Activated CD4-positive, alpha-beta T cell treated with anti-CD3 and anti-CD28 coated beads for 24 hours (primary cell): ENCODE measurements at places on chromosomes 2 and 18.

DNA sequence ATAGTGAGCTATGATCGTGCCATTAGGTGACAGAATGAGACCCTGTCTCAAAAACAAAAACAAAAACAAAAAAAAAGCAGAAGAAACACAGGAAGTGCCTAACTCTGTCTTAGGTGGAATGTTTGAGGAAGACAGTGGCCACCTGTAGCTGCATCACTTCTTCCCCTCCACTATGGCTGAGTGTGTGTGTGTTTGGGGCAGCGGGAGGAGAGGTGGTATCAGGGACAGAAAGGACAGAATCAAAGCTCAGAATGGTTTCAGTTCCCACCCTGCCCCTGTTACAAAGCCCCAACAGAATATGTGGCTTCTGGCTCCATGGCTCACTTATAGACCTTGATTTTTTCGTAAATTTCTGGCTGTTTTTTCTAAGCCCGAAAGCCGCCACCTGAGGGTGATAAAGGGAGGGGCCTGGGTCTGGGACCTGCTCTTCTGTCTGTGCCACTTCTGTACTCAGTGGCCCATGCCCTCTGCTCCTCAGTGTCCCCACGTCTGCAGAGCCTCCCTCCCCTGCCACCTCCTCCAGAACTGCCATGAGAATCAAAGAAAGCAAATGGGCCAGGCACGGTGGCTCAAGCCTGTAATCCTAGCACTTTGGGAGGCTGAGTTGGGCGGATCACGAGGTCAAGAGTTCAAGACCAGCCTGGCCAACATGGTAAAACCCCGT, 27.4 kb downstream of the SERTAD2 start:
- no peak for DNase-seq

- no peak for DNase-seq
These were observed 10.6 kb upstream of the NUP35 start for GRCh38 chr2:183113630-183114029.

GRCh38 chr2:63765117-63765516, 76.6 kb upstream of the UGP2 start:
- DNase-seq = no peak

- DNase-seq = no peak
These were observed 7.6 kb downstream of the TTC39C start for GRCh38 chr18:24022161-24022560.

- no peak for DNase-seq
These were observed 126.4 kb downstream of the TXNL1 start for GRCh38 chr18:56511996-56512395.

DNA sequence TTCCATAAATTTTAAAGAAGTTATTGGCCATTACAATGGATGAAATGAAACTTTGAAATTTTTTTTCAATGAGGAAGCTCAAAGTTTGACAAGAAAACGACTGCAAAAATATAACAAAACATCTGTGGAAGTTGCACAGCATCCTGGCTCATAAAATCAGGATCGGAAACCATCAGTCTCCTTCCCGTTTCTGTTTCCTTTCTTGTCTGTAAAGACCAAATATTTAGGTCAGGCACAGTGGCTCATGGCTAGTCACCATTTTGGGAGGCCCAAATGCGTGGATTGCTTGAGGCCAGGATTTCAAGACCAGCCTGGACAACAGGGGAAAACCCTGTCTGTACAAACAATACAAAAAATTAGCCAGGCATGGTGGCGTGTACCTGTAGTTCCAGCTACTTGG, 27.6 kb upstream of the SSB start:
- DNase-seq = no peak

- no peak for DNase-seq
These were observed 175.4 kb downstream of the NRP2 start for GRCh38 chr2:205857520-205858237.

GRCh38 chr18:24656551-24657443, 196.4 kb downstream of the HRH4 start:
- no peak for DNase-seq

GRCh38 chr2:96663829-96664228, 21.3 kb downstream of the FER1L5 start:
- no peak for DNase-seq

GRCh38 chr2:83862600-83862999, 596.5 kb downstream of the SUCLG1 start:
- DNase-seq = no peak

- DNase-seq = no peak
These were observed 195.3 kb upstream of the SMAD2 start for GRCh38 chr18:48125724-48126123.

GRCh38 chr2:196530910-196531309, 108.6 kb upstream of the CCDC150 start:
- DNase-seq = no peak

- DNase-seq = peak; percentile 48
These were observed 175.1 kb downstream of the GALNT1 start for GRCh38 chr18:35756506-35757117.

DNA sequence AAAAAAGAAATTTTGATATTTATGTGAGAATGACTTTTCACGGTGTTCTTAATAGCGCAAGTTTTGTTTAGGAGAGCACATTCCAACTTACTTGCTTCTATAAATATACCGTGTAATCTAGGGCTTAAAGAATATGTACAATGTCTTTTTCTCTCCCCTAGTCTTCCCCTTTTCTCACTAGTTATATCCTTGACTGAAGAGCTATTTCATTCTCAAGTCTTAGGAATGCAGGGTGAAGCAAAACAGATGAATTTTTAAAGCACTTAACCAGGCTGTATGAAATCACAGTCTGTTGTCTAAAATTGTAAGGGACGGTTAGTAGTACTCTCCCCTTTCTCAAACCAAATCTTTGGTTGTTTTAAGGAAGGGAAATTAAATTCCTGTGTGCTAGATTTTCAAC, 29.6 kb upstream of the SLC30A6 start:
- DNase-seq = no peak

DNA sequence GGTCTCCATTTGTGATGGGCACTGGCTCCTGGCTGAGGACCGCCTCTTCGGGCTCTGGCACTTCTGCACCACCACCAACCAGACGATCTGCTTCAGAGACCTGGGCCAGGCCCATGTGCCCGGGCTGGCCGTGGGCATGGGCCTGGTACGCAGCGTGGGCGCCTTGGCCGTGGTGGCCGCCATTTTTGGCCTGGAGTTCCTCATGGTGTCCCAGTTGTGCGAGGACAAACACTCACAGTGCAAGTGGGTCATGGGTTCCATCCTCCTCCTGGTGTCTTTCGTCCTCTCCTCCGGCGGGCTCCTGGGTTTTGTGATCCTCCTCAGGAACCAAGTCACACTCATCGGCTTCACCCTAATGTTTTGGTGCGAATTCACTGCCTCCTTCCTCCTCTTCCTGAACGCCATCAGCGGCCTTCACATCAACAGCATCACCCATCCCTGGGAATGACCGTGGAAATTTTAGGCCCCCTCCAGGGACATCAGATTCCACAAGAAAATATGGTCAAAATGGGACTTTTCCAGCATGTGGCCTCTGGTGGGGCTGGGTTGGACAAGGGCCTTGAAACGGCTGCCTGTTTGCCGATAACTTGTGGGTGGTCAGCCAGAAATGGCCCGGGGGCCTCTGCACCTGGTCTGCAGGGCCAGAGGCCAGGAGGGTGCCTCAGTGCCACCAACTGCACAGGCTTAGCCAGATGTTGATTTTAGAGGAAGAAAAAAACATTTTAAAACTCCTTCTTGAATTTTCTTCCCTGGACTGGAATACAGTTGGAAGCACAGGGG, 5.5 kb downstream of the TMEM37 start:
- no peak for DNase-seq

- DNase-seq = no peak
These were observed 98.0 kb upstream of the MGAT4A start for GRCh38 chr2:98828793-98829371.

- no peak for DNase-seq
These were observed 11.3 kb downstream of the SOS1 start for GRCh38 chr2:39109537-39109936.

- DNase-seq = no peak
These were observed 85.3 kb upstream of the EFEMP1 start for GRCh38 chr2:56008661-56009431.
